ENCODE measurements at places on chromosomes 6 and 20.
A peak's percentile ranks its signal among the peaks of the same experiment; 100 is the strongest.

- peak; percentile 31 for DNase-seq
These were observed 19.4 kb upstream of the CTAGE9 start for GRCh38 chr6:131730264-131730663.

GRCh38 chr6:39369987-39370386 is 47.5 kb upstream of the KCNK16 start:
- DNase-seq: no peak

DNA sequence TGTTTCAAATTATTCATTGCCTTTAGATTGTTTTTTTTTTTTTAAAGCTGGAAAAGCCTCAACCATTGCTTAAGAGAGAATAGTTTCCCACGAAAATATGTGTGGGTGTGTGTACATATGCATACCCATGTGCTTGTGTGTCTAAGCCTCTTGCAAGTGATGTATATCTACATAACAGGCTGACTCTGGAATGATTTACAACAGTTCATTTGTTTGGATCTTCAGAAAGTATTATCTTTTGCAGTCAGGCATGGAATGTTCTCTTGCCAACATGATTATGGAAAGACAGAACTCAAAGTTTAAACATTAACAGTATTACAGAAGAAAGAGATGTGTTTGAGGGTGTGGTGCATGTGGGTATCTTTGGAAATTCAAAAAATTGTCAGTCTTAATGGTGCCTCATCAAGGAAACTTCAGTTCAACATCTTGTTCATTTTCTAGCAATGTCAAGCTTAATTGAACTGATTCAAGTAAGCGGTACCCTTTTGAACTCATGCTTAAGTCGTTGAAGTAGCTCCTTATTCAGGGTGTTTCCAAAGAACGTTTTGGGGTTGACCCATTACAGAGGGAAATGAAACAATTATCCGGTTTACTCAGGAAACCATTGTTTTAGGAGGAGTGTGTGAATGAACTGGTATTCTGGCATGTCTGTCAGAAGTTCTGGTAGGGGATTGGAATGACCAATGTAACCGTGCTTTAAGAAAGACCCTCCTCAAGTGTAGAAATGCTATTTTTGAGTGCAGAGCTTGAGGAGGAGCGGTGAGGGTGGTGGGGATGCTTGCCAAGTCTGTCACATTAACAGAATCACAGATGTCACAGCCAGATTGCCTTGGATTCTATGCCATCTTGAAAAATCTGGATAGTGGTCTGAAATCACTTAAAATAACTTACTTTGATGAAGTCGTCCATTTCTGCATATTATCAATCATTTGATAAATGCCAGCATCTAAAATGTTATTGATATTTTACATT is 60.3 kb downstream of the ADGRG6 start:
- DNase-seq: no peak

GRCh38 chr6:38676974-38677544 is 25.9 kb downstream of the GLO1 start:
- no peak for DNase-seq

GRCh38 chr6:6942091-6942490 is 165.7 kb upstream of the RREB1 start:
- DNase-seq: no peak

DNA sequence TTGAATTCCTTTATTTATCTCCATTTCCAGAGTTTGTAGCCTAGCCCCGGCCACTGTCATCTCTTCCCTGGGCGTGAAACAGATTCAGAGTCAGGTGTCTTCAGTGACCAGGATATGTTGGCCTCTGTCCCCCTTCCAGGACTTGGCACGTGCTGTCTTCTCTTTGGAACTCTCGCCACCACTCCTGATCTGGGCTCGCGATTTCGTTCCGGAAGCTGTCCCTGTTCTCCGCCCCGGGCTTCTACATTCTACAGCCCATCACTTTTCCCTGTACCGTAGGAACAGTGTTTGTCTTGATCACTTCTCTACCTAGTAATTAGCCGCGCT is 739 bp downstream of the GSS start:
- no peak for DNase-seq

GRCh38 chr6:121885399-121886152 is 450.1 kb downstream of the GJA1 start:
- no peak for DNase-seq
